ENCODE measurements at places on chromosomes 1 and 21. TPM values are rescaled to one million over a fixed set of nuclear protein-coding genes. Genes with fewer than 3 reads are reported as not detected.

DNA sequence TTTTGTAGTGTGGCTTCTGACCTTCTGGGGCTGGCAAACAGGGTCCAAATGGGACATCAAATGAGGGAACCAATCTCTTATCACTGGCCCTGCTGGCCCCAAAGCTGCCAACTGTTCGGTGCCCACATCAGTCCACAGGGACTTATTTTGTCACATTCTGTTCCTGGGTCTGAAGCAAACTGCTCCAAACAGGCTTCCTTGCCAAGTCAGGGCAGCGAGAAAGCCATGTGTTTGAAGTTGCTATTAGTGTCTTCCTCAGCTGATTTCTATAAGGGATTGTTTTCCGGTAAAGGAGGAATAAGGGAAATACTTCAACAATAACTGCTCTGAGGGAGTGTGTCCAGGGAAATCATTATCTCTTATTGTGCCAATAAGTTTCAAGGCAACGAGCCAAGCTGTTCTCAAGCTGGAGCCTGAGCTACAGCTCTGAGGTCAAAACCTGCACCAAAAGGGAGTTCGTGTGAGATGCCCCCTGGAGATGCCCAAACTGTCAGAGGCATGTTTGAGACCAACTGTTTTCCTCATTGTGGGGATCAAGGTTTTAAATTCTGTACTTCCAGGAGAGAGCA is 381.4 kb upstream of the PROX1 start:
- H3K27me3 ChIP-seq, result no peaks in the 10 kb centered on the region
- H3K4me1 ChIP-seq, result no peaks in the 10 kb centered on the region
- H3K4me3 ChIP-seq, result no peak overlapping the region
- H3K36me3 ChIP-seq, result no peaks in the 10 kb centered on the region

GRCh38 chr21:39007985-39008384 is 175.3 kb downstream of the PSMG1 start:
- H3K4me1 ChIP-seq, result peaks cover 16% of the 10 kb centered on the region
- H3K27ac ChIP-seq, result peak overlapping the region; percentile 90
- no peak overlapping the region for H3K4me3 ChIP-seq
- no peak for DNase-seq
- H3K27me3 ChIP-seq, result no peaks in the 10 kb centered on the region

CTSK gene
- 44.0 TPM for total RNA-seq

GRCh38 chr1:32992489-32993323 is 28.1 kb upstream of the RNF19B start:
- peaks cover 29% of the 10 kb centered on the region for H3K4me1 ChIP-seq
- no peaks in the 10 kb centered on the region for H3K27me3 ChIP-seq
- peak overlapping the region; percentile 43 for H3K27ac ChIP-seq
- no peaks in the 10 kb centered on the region for H3K36me3 ChIP-seq
- H3K4me3 ChIP-seq, result no peak overlapping the region

- H3K4me1 ChIP-seq, result no peaks in the 10 kb centered on the region
Observed at GRCh38 chr21:44736291-44737004, 25.1 kb upstream of the TSPEAR start.

GRCh38 chr1:66253330-66253921 is 280.5 kb upstream of the SGIP1 start:
- no peaks in the 10 kb centered on the region for H3K4me1 ChIP-seq
- DNase-seq, result no peak
- no peaks in the 10 kb centered on the region for H3K36me3 ChIP-seq
- no peak overlapping the region for H3K4me3 ChIP-seq
- no peak overlapping the region for H3K27ac ChIP-seq
- no peaks in the 10 kb centered on the region for H3K27me3 ChIP-seq

DNA sequence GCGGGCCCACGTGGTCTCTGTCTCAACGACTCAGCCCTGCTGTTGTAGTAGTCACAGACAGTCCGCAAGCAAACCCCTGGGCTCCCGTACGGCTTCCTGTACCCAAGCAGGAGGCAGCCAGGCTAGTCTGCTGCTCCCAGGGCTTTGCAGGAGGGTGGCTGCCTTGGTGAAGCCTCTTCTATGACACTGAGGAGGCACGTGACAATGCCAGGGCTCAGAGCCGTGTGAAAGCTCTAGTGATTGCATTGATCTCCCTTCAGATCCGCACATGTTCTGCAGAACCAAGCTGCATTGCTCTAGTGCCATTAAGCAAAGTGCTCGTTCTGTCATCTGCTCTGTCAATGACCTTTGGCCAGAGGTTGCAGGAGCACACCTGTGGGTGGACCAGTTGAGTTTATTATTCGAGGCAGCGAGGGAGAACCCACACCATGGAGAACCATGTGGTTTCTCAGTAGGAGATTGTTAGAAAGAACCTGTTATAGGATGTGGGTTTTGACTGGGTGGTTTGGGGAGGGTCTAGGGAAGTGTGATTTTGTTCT is 18.0 kb downstream of the UMODL1 start:
- H3K4me3 ChIP-seq, result no peak overlapping the region
- H3K36me3 ChIP-seq, result no peaks in the 10 kb centered on the region
- peak overlapping the region; percentile 44 for H3K27ac ChIP-seq

MAP1LC3C gene
- total RNA-seq, result not detected

- DNase-seq, result no peak
- no peaks in the 10 kb centered on the region for H3K4me1 ChIP-seq
- H3K4me3 ChIP-seq, result no peak overlapping the region
- H3K36me3 ChIP-seq, result no peaks in the 10 kb centered on the region
- no peak overlapping the region for H3K27ac ChIP-seq
- no peaks in the 10 kb centered on the region for H3K27me3 ChIP-seq
Observed at GRCh38 chr21:42319376-42319775, 4.2 kb upstream of the TFF3 start.

- no peaks in the 10 kb centered on the region for H3K4me1 ChIP-seq
- H3K4me3 ChIP-seq, result no peak overlapping the region
- no peak overlapping the region for H3K27ac ChIP-seq
- H3K27me3 ChIP-seq, result no peaks in the 10 kb centered on the region
Observed at GRCh38 chr1:194280463-194280862, 1094.0 kb upstream of the B3GALT2 start.

ROR1 gene
- total RNA-seq, result 115 TPM

MYOM3 gene
- total RNA-seq, result 1.2 TPM

DNA sequence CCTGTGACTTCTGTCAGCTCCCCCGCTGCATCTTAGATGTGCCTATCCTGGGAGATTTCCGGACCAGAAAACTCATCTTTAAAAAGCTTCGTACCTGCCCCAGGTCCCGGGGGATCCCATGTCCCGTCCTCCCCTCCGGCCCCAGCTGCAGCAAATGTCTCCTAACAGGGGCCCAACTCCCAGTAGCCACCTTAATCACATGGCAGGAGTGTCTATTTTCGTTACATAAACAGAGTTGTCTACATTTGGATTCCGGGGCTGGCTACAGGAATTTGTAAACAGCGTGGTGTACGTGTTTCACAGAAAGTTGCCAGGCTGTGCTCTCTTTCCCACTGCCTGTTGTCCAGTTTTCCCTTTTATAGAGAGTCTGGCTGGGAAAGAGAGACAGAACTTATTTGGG is 17.9 kb upstream of the KCNE2 start:
- DNase-seq, result no peak
- no peak overlapping the region for H3K4me3 ChIP-seq
- no peaks in the 10 kb centered on the region for H3K27me3 ChIP-seq
- H3K36me3 ChIP-seq, result no peaks in the 10 kb centered on the region
- peak overlapping the region; percentile 66 for H3K27ac ChIP-seq

DNA sequence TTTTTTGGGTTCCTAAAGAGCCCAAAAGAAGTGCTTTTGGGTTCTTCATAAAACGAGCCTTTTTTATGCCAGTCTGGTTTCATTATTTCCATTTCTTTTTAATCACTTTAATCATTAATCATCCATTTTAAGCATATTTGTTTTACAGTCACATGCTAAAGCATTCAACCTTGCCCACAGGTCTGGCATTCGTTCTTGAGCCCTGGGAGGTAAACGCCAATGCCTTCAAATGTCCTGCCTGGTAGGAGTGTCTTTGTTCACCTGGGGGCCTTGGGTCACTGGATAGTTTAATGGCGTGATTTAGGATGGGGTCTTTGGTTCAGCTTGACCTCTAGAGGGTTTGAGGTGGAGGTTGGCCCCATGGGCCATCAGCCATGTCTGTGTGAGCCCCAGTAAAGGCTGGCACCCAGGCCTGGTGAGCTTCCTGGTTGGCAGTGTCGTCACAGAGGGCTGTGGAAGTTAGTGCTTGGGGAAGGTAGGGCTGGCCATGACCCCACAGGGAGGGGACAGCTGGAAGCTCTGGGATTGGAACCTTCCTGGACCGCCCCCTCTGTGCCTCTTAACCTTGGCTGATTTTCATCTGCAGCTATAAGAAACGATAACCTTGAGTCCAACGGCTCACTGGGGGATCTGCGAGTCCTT is 20.2 kb downstream of the C1orf174 start:
- H3K27ac ChIP-seq, result no peak overlapping the region
- H3K36me3 ChIP-seq, result peaks cover 74% of the 10 kb centered on the region
- no peak overlapping the region for H3K4me3 ChIP-seq

- DNase-seq, result no peak
- no peak overlapping the region for H3K4me3 ChIP-seq
- H3K4me1 ChIP-seq, result no peaks in the 10 kb centered on the region
- H3K27ac ChIP-seq, result no peak overlapping the region
Observed at GRCh38 chr1:96411006-96411405, 310.6 kb upstream of the PTBP2 start.

GRCh38 chr1:151196292-151196800 is 2.0 kb upstream of the PIP5K1A start:
- DNase-seq, result peak; percentile 83
- peaks cover 5% of the 10 kb centered on the region for H3K4me1 ChIP-seq
- peak overlapping the region; percentile 26 for H3K27ac ChIP-seq

DNA sequence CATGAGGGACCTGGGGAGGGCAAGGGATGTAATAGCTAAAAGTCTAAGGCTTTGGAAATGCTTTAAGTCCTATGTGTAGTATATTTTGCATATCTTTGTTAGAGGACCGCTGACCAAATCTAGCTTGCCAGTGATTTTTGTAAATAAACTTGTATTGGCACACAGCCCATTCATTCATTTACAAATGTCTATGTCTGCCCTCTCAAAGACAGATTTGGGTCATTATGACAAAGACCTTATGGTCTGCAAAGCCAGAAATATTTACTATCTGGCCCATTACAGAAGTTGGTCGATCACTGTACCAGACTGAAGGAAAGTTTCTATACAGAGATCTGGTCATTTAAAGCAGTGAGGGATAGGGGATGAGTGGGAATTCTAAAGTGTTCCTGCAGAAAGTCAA is 120.1 kb upstream of the RAVER2 start:
- H3K27ac ChIP-seq, result no peak overlapping the region
- no peaks in the 10 kb centered on the region for H3K27me3 ChIP-seq
- H3K36me3 ChIP-seq, result no peaks in the 10 kb centered on the region
- H3K4me1 ChIP-seq, result no peaks in the 10 kb centered on the region
- H3K4me3 ChIP-seq, result no peak overlapping the region
- no peak for DNase-seq

ZNF695 gene
- total RNA-seq, result not detected

DNA sequence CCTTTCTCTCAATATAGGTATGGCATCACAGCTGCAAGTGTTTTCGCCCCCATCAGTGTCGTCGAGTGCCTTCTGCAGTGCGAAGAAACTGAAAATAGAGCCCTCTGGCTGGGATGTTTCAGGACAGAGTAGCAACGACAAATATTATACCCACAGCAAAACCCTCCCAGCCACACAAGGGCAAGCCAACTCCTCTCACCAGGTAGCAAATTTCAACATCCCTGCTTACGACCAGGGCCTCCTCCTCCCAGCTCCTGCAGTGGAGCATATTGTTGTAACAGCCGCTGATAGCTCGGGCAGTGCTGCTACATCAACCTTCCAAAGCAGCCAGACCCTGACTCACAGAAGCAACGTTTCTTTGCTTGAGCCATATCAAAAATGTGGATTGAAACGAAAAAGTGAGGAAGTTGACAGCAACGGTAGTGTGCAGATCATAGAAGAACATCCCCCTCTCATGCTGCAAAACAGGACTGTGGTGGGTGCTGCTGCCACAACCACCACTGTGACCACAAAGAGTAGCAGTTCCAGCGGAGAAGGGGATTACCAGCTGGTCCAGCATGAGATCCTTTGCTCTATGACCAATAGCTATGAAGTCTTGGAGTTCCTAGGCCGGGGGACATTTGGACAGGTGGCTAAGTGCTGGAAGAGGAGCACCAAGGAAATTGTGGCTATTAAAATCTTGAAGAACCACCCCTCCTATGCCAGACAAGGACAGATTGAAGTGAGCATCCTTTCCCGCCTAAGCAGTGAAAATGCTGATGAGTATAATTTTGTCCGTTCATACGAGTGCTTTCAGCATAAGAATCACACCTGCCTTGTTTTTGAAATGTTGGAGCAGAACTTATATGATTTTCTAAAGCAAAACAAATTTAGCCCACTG is 11.5 kb downstream of the HIPK1 start:
- H3K27me3 ChIP-seq, result no peaks in the 10 kb centered on the region
- peaks cover 3% of the 10 kb centered on the region for H3K36me3 ChIP-seq
- H3K4me1 ChIP-seq, result no peaks in the 10 kb centered on the region
- H3K27ac ChIP-seq, result no peak overlapping the region

- H3K36me3 ChIP-seq, result no peaks in the 10 kb centered on the region
- H3K27ac ChIP-seq, result no peak overlapping the region
- H3K27me3 ChIP-seq, result no peaks in the 10 kb centered on the region
- no peak overlapping the region for H3K4me3 ChIP-seq
- H3K4me1 ChIP-seq, result no peaks in the 10 kb centered on the region
Observed at GRCh38 chr1:225070972-225071371, 141.5 kb downstream of the DNAH14 start.

DNA sequence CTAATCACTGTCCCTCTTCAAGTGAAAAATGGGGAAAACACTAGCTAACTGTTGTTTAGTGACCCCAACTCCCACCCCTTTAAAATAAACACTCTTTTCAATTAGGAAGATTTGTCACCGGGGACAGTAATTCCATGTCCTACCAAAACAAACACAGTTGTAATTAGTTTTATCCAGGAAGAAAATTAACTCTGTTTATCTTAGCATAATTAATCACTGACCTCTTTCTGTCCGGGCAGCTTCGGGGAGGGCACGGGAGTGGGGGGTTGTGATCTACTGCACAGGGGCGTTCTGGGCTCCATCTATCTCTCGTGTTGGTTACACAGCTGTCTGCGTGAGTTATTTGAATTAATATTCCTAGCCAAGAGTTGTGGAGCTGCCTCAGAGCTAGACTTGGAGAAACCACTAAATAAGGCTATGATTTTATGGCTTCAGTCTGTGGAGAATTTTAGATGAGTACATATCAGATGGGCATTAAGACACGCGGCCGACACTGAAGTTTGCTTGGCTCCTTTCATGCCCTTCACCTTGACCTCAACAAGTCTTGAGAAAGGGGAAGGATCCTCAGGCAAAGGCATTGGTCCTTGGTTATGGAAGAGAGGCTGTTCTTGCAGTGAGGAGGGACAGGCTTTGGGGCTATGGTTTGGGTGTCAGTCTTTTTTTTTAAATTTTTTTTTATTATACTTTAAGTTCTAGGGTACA is 102.0 kb upstream of the TRABD2B start:
- no peak overlapping the region for H3K27ac ChIP-seq
- no peaks in the 10 kb centered on the region for H3K36me3 ChIP-seq
- H3K27me3 ChIP-seq, result no peaks in the 10 kb centered on the region
- DNase-seq, result no peak

DNA sequence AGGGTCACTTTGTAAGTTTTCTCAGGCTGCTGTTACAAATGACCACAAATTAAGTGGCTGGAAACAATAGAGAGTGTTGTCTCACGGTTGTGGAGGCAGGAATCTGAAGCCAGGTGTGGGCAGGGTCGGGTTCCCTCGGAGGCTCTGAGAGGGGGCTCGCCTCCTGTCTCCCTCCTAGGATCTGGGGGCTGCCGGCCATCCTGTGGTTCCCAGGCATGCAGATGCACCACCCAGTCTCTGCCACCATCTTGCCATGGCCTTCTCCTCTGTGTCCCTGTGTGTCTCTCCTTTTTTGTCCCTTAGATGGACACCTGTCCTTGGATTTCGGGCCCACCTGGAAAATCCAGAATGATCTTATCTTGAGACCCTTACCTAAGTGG is 4.8 kb downstream of the TP73 start:
- H3K4me1 ChIP-seq, result peaks cover 7% of the 10 kb centered on the region
- no peak overlapping the region for H3K4me3 ChIP-seq
- H3K27ac ChIP-seq, result no peak overlapping the region
- no peak for DNase-seq
- no peaks in the 10 kb centered on the region for H3K36me3 ChIP-seq

AGTRAP gene
- total RNA-seq, result 95.6 TPM

HRNR gene
- total RNA-seq, result not detected

GABRD gene
- not detected for total RNA-seq
